ENCODE measurements at places on chromosomes 4 and X.
A peak's percentile ranks its signal among the peaks of the same experiment; 100 is the strongest.

DNA sequence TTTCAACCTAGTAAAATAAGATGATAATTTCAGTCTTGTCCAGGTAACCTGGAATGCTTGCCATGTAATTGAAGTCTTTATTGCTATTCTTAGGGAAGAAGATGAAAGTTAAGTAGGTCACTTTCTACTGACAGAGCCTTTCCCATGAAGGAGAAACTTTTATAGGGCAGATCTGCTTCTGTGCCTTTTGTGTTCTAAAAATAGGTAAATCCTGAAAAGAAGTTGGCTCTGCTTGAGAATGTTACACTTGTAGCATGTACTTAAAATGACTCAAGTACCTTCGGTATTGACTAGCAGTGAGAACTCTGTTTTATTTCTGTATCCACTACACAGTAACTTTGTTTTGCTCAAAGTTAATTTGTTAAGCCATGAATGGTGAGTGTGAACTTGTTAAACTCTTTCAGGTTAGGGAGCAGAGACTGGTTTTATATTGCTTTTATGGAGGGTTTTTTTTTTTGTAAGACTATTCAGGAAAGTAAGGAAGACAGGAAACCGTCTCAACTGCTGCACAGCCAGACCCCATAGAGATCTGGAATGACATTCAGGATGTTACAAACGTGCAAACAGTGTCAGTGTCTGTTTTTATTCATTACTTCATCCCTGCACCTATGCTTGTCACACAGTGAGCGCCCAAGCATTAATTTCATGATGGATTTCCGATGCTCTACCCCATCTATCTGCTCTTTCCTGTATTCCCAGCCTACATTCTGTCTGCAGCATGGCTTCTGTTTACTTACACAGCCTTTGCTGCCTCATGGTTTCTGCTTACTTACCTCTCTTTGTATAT lies 53.0 kb downstream of the SEPTIN11 start:
- DNase-seq, result no peak

GRCh38 chr4:138643827-138644226 lies 371.8 kb upstream of the NOCT start:
- no peak for DNase-seq

GRCh38 chr4:15851969-15852368 lies 73.8 kb downstream of the CD38 start:
- DNase-seq, result no peak

DNA sequence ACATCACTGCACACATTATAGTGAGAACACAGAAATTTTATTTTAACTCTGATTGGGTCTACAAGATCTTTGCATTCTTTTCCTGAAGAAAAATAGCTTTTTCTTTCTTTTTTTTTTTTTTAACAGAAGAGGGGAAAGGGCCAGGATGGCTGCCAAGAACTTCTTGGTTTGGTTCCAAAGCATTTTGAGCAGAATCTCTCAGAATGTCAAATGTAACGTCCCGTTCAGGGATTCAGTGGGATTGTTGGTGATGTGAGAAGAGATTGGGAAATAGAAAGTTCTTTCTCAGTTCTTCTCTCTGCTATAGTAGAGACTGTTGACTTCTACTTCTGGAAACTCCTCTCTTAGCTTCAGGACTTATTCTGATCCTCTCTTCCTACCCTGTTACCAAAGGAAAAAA lies 70.9 kb upstream of the CBR4 start:
- DNase-seq, result peak; percentile 9

DNA sequence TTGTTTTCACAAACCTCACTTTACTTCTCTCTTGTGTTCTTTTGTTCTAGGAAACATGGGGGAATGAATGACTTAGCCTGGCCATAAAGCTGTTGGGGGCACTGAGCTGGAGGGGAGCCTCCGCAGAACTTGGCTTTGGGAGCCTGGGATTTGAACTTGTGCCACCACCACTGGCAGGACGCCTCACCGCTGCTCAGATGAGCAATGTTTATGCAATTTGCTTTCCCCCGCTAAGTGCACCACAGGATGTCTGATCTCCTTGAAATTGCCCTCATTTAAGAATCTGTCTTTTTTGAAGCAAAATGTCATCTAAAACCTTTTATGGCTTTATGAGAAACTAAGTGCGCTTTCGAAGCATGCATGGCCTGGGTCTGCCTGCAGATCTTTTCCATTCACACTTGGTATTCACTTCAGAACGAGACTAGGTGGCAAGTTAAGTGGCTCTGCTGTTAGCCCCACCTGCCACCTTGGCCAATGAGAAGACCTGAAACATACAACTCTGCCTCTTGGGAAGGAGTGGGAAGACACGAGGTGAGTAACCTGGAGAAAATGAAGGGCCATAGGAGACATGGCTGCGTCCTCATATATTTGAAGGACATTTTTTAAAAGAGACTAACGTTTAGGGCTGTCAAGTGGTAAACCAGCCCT lies 119.3 kb downstream of the LDB2 start:
- DNase-seq, result no peak

DNA sequence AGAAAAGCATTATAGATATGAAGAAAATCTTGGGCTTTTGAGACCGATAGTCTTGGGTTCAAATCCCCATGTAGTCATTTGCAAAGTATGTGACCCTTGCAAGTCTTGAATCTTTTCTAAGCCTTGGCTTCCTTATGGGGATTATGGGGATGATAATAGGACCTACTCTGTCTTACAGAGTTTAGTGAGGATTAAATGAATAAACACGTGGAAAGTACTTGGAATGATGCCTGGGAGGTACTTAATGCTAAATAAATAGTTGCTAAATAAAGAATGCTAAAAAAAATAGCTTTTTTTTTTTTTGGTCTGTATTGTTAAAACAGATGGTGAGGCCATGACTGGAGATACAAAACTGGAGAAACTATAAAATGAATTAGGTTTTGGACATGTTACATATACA lies 292.7 kb downstream of the GPAT3 start:
- no peak for DNase-seq

DNA sequence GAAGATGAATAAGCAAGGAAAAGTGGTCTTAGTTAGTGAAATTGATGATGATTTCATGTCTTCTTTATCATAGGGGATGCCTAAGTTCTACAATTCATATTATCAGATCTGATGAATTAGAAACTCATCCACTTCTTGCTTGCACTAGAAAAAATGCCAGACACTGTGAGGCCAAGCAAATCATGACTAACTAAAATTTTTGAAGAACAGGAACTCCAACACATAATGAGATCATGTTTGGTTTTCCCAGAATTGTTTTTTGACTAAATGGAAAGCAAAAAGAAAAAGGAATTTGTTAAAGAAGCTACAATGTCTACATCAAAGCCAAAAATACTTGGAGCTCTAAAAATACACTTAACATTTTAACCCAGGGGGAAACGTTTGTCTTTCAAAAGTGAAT lies 120.4 kb downstream of the ARSF start:
- peak; percentile 32 for DNase-seq

- DNase-seq, result no peak
Measured at GRCh38 chr4:8616831-8617230, 24.3 kb downstream of the CPZ start.
